Upper lobe of right lung (tissue), 1 donor: ENCODE measurements at places on chromosomes 16 and 17. TPM values are rescaled to one million over a fixed set of nuclear protein-coding genes. Genes with fewer than 3 reads are reported as not detected.

DNA sequence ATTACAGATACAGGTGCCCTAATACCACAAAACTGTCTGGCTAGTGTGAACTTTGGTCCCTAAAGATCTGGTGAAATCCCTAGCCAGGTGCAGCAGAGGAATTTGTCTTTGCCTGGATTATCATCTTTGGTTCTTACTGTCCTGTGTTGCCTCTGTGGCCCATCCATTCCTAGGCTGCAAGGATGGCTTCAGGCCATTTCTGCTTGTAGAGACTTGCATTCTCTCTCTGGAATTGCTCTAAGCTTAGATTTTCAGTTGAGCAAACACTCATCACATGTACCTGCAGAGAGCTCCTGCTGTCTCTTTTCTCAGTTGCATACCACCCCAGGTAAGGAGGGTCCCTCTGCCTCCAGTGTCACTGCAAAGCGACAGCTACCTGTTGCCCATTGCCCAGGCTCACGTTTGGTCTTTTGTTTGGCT lies 114.9 kb downstream of the PRKCA start:
- DNase-seq: no peak
- H3K27me3 ChIP-seq: no peaks in the 10 kb centered on the region
- H3K4me1 ChIP-seq: no peaks in the 10 kb centered on the region
- no peak overlapping the region for H3K27ac ChIP-seq

DNA sequence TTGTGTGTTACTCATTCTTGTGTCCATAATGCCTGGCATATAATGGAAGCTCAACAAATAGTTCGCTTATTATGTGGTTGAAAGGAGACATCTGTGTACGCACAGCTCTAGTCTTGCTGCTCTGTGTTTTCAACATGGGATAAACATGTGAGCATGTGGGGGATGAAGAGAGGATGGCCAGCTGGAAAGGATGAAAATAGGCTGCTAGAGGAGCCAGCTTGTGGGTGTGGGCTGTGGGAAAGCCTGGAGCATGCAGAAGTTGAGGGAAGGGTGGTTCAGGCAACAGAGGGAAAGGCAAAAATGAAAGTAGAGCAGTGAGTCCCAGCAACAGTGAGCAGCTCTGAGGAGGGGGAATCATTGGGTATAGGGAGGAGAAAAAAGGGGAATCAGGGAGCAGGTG lies 324.6 kb upstream of the CDH11 start:
- H3K27me3 ChIP-seq: no peaks in the 10 kb centered on the region
- DNase-seq: no peak
- H3K4me1 ChIP-seq: no peaks in the 10 kb centered on the region

- DNase-seq: no peak
- no peak overlapping the region for H3K27ac ChIP-seq
- no peak overlapping the region for H3K4me3 ChIP-seq
- no peaks in the 10 kb centered on the region for H3K36me3 ChIP-seq
- no peaks in the 10 kb centered on the region for H3K27me3 ChIP-seq
- H3K4me1 ChIP-seq: peaks cover 17% of the 10 kb centered on the region
Observed at GRCh38 chr17:17769869-17770631, 66.7 kb downstream of the SREBF1 start.

GRCh38 chr16:79528338-79528737 lies 72.2 kb downstream of the MAF start:
- H3K27ac ChIP-seq: no peak overlapping the region
- no peak overlapping the region for H3K4me3 ChIP-seq
- H3K27me3 ChIP-seq: no peaks in the 10 kb centered on the region
- DNase-seq: no peak
- H3K4me1 ChIP-seq: no peaks in the 10 kb centered on the region
- H3K36me3 ChIP-seq: no peaks in the 10 kb centered on the region

Gene ZNRF1
- 21.3 TPM for total RNA-seq
